Ascending aorta (tissue), 2 donors: ENCODE measurements at places on chromosomes 3 and 15.

- no peak for DNase-seq
Measured at GRCh38 chr15:101684384-101684783, 32.2 kb upstream of the TM2D3 start.

GRCh38 chr15:32682569-32682968 lies 35.2 kb upstream of the GREM1 start:
- DNase-seq, result no peak

GRCh38 chr15:29143909-29144635 lies 125.5 kb downstream of the NSMCE3 start:
- no peak for DNase-seq

DNA sequence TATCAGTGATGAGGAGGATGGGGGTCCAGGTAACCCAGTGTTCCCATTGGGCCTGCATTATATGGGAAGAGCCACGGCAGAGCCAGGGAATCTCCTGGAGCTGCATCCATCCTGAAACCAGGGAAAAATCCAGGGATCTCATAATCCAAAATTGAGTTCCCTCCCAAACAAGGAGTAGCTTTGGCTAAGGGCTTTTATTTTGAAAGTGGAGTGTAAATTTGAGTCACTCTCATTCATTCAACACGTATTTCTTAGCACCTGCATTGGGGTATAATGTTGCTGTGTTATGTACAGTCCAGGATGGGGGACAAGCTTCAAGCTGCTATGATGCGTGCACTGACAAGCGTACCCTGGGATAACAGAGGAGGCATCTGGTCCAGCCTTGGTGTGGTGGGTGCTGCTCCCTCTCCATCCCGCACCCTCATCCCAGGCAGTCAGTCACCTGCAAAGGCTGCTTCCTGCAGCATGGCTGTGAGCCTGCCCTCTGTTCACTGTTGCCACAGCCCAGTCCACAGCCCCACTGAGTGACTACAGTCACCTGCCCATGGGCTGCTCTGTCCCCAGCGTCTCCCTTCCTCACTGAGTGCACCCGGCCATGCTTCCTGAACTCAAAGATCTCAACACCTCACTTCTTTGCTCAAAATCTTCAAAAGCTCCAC lies 135.6 kb downstream of the OPA1 start:
- DNase-seq, result no peak

- DNase-seq, result no peak
Measured at GRCh38 chr3:72035606-72036005, 250.7 kb upstream of the PROK2 start.

GRCh38 chr15:74635228-74635627 lies 19.6 kb downstream of the CLK3 start:
- no peak for DNase-seq

DNA sequence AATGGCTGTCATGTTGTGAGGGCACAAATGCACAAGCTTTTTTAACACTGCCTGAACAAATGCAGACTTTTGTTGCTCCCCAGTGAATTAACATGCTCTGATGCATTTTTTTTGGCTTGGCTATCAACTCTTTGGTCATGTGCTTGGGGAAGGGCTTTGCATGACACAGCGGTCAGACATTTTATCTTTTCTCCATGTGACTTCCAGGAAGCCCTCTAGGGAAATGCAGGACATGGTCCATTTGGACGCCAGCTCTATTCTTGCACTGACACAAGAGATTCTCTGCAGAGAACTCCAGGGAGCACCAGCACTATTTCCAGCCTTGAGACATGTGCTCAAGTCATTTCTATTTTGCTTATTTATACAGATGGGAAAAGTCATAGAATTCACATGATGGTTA lies 46.2 kb downstream of the NEK11 start:
- DNase-seq, result no peak

DNA sequence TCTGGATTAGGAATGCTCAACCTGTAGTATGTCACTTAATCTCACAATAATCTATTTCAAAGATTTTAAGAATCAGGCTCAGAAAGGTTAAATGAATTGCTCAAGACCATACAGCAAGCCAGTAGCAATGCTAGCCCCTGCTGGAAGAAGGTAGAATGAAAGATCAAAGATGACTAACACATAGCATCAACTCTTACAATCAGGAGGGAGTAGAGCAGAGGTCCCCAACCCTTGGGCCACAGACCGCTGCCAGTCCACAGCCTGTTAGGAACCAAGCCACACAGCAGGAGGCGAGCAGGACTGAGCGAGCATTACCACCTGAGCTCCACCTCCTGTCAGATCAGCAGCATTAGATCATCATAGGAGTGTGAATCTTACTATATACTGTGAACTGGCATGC lies 15.5 kb upstream of the GATM start:
- no peak for DNase-seq

- no peak for DNase-seq
Measured at GRCh38 chr3:115623044-115623868, at the start of gene GAP43. GAP43 (plus strand) TSS chr3:115623510; CDS start chr3:115623690, 180 bp downstream.

- DNase-seq, result no peak
Measured at GRCh38 chr3:77137559-77137958, 97.7 kb downstream of the ROBO2 start.

DNA sequence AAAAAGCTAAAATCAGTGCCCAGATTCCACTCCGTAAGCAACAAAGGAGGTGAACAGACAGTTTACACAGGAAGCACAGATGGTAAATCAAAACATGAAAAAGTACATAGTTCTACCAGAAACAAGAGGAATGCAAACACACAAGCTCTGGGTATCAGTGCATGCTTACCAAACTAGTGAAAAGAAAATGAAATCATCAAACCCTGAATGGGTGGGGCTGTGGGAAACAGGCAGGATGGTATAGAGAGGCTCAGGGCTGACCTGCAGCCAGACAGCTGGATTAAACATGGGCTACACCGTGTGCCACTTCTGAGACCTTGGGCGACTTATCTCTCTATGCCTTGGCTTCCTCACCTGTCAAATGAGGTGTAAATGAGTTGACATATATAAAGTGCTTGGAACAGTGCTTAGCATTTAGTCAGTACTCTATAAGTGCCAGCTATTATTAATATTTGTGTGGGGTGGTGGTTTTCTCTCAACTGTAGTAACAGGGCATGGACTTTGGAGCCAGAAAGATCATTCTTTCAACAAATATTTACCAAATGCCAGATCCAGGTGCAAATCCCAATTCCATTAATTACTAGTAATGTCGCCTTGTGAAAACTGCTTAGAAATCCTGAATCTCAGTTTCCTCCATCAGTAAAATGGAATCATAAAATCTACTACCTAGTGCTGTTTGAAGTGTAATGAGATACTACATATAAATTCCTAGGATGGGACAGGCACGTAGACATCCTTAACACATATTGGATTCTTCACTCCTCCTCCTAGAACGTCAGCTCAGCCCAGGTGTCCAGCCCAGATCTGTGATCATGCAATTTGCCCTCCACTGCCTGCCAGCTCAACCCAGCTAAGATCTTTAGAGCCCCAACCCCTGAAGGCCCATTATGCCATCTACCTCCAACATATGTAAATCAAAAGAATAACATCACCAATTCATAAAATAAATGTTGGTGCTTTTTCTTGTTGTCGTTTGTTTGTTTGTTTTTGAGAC lies 55.5 kb upstream of the SMAD3 start:
- DNase-seq, result no peak

DNA sequence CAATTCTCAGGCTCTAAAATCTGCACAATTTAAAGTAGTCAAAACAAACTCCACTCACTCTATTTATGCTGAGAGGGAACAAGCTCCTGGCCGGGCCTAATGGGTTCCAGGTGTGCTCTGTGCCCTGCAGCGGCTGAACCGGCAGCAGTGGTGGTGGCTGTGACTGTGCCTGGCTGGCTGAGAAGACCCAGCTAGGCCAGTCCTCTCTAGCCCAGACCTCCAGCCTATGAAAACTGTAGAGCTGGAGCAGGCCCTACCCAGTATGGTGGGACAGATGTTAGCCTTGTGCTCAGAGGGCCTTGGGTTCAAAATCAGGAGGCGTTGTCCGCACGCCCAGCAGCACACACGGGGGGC lies 37.0 kb downstream of the EPHB3 start:
- no peak for DNase-seq

- DNase-seq, result peak; percentile 43
Measured at GRCh38 chr3:177211503-177212277, 14.4 kb upstream of the TBL1XR1 start.
